ENCODE measurements at places on chromosomes 1 and 21. TPM values are rescaled to one million over a fixed set of nuclear protein-coding genes. Genes with fewer than 3 reads are reported as not detected.

- DNase-seq, result no peak
Measured at GRCh38 chr1:179230251-179230650, 774 bp upstream of the ABL2 start.

GRCh38 chr1:4495809-4496208 lies 158.6 kb upstream of the AJAP1 start:
- DNase-seq, result no peak

EXTL2 gene
- total RNA-seq, result 10.6 TPM

CCDC17 gene
- 0.90 TPM for total RNA-seq

SVBP gene
- total RNA-seq, result 65.9 TPM

SLC30A1 gene
- 5.7 TPM for total RNA-seq

- DNase-seq, result no peak
Measured at GRCh38 chr1:211305044-211305443, 21.6 kb upstream of the TRAF5 start.

GRCh38 chr1:8791819-8792218 lies 25.6 kb downstream of the RERE start:
- DNase-seq, result no peak

DNA sequence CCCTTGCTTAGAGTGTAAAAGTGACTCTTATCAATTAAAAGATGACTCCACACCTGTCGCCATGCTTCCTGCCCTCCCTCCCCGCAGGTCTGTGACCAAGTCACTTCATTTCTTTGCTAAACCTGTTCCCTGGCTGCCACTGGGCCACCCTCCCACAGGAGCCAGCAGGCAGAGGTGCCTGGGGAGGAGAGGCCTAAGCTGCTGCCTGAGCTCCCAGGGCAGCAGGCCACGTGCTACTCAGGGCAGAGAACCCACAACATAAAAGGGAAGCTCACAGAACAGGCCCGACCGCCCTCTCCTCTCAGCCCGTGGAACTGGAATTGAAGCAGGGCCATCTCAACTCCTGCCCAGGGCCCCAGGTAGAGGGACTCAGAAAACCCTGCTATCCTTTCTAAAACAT lies 4.9 kb downstream of the C1orf198 start:
- DNase-seq, result no peak

- no peak for DNase-seq
Measured at GRCh38 chr1:17930635-17931034, 175.5 kb downstream of the ACTL8 start.

- DNase-seq, result no peak
Measured at GRCh38 chr21:43376478-43376882, 50.5 kb downstream of the SIK1 start.
